ENCODE measurements at places on chromosomes 1 and 21.

DNA sequence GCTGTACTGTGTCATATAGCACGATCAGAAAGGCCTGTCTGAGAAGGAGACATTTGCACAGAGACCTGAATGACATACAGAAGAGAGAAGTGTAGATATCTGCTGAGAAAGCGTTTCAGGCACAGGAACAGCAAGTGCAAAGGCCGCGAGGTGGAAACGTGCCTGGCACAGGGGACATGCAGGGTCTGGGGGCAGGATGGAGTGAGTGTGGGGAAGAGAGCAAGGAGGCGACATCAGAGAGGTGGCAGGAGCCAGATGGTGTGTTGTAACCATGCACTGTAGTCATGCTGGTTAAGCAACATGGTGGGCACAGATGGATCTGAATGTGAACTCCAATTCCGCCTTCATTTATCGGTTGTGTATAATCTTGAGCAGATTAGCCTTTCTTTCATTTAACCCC lies 13.0 kb downstream of the KRTCAP2 start:
- no peaks in the 10 kb centered on the region for H3K27me3 ChIP-seq
- no peaks in the 10 kb centered on the region for H3K36me3 ChIP-seq
- no peaks in the 10 kb centered on the region for H3K4me1 ChIP-seq
- H3K27ac ChIP-seq: no peak overlapping the region
- no peak overlapping the region for H3K4me3 ChIP-seq
- no peak for DNase-seq

GRCh38 chr1:230534224-230534623 lies 108.1 kb upstream of the COG2 start:
- no peaks in the 10 kb centered on the region for H3K27me3 ChIP-seq
- H3K4me1 ChIP-seq: no peaks in the 10 kb centered on the region
- no peak overlapping the region for H3K4me3 ChIP-seq
- no peak for DNase-seq
- no peak overlapping the region for H3K27ac ChIP-seq

DNA sequence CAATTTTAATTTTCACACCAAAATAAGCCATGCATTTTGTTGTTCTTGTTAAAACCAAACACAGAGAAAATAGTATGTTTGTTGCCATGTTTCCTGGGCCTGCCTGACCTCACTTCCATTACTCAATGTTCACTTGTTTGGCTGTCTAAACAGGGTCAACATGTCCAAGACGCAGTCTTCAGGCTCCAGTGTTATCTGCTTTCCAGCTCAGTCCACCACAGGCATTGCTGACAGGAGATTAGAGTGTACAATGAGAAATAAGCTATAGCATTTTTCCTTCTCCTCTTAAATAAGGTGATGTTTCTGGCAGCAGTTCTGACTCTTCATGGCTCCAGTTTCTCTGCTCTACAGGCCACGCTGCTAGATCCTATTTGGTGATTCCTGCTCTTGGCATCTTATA lies 1030.5 kb downstream of the KCNT2 start:
- no peak overlapping the region for H3K4me3 ChIP-seq
- H3K27ac ChIP-seq: no peak overlapping the region
- no peak for DNase-seq
- no peaks in the 10 kb centered on the region for H3K36me3 ChIP-seq

GRCh38 chr1:66351478-66351877 lies 182.5 kb upstream of the SGIP1 start:
- H3K27me3 ChIP-seq: no peaks in the 10 kb centered on the region
- H3K27ac ChIP-seq: peak overlapping the region; percentile 96
- peaks cover 2% of the 10 kb centered on the region for H3K36me3 ChIP-seq
- H3K4me1 ChIP-seq: peaks cover 94% of the 10 kb centered on the region
- DNase-seq: no peak
- no peak overlapping the region for H3K4me3 ChIP-seq

DNA sequence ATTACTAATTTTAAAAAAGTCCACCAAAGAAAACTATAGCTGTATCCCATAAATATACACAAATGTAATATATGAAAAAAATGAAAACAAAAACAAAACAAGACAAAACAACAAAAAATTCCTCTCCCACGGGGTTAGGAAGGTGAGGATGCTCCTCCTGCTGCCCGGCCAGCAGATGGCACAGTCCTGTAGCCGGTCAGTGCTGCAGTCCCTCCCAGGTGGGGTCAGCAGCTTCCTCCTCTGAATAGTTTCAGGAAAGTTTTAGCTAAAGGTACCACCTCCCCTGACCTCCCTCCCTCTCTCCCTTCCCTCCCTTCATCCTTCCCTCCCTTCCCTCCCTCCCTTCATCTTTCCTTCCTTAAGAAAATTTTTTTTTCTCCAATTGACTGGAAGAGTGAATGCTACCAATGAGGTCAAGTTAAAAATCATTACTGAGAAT lies 67.8 kb upstream of the BCL10 start:
- no peaks in the 10 kb centered on the region for H3K27me3 ChIP-seq
- H3K4me1 ChIP-seq: peaks cover 29% of the 10 kb centered on the region
- no peak overlapping the region for H3K27ac ChIP-seq

DNA sequence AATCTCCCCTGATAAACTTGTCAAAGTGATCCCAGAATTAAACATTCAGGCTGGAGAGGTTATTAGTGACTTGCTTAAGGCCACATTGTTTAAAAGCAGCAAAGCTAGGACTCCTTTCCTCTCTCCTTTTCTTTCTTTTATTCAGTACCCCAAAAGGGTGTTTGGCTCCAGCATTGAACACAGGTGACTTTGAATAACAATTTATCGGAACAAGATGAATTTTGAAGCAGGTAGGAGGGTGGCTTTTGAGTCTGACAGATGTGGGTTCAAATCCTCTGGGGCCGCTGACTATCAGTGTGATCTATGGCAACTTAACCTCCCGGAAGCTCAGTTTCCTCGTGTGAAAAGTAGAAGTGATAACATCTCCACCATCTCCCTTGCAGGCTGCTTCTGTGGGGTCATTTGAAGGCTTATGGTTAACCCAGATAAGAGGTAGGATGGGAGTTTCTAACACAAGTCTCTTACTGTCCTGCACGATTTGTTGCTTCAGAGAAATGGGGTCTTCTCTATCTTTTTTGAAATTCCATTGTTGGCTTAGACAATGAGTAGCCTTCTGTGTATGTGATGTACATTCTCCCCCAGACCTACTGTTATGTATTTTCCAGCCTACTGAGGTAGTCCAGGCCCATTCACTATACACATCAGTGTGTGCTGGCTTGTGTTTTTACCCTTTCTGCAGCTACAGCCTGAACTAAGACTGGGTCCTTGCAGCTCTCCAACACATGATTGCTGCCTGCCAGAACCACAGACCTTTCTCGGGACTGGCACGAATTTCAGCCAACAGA lies 29.0 kb downstream of the JUN start:
- no peak overlapping the region for H3K4me3 ChIP-seq
- no peaks in the 10 kb centered on the region for H3K36me3 ChIP-seq
- peak overlapping the region; percentile 54 for H3K27ac ChIP-seq
- no peaks in the 10 kb centered on the region for H3K27me3 ChIP-seq

GRCh38 chr1:41484402-41485241 lies at the start of gene EDN2:
TSS of gene EDN2 (minus strand) at chr1:41484683. CDS start at chr1:41484601, 82 bp downstream.
- DNase-seq: no peak
- no peaks in the 10 kb centered on the region for H3K36me3 ChIP-seq
- no peak within 1 kb of the TSS for H3K27ac ChIP-seq
- no peak within 1 kb of the TSS for H3K4me3 ChIP-seq
- H3K27me3 ChIP-seq: no peaks in the 10 kb centered on the region
- peaks cover 50% of the 10 kb centered on the region for H3K4me1 ChIP-seq

- no peaks in the 10 kb centered on the region for H3K4me1 ChIP-seq
- H3K27me3 ChIP-seq: no peaks in the 10 kb centered on the region
- no peaks in the 10 kb centered on the region for H3K36me3 ChIP-seq
- DNase-seq: no peak
- no peak overlapping the region for H3K27ac ChIP-seq
These were observed 133.8 kb downstream of the GLIS1 start for GRCh38 chr1:53605181-53605580.

- no peaks in the 10 kb centered on the region for H3K27me3 ChIP-seq
- H3K4me1 ChIP-seq: no peaks in the 10 kb centered on the region
- H3K36me3 ChIP-seq: no peaks in the 10 kb centered on the region
- no peak overlapping the region for H3K27ac ChIP-seq
- no peak overlapping the region for H3K4me3 ChIP-seq
These were observed 75.0 kb downstream of the DESI2 start for GRCh38 chr1:244727871-244728474.

DNA sequence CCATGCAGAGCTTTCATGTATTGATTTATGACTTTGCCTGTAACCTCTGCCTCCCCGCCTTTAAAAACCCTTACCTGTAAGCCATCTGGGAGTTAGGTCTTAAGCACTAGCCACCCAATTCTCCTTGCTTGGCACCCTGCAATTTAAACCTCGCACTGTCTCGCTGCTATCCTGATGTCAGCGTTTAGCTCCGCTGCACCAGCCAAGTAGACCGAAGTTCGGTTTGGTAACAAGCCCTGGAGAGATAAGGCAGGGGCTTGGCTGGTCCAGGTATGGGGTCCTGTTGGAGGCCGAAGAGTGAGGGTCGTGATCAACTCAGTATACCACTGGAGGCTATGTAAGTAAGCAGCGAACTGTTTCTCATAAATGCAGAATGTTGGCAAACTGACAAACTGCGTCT lies 64.4 kb downstream of the GALNT2 start:
- no peaks in the 10 kb centered on the region for H3K27me3 ChIP-seq
- H3K36me3 ChIP-seq: no peaks in the 10 kb centered on the region
- no peak for DNase-seq
- H3K27ac ChIP-seq: no peak overlapping the region
- H3K4me3 ChIP-seq: no peak overlapping the region

DNA sequence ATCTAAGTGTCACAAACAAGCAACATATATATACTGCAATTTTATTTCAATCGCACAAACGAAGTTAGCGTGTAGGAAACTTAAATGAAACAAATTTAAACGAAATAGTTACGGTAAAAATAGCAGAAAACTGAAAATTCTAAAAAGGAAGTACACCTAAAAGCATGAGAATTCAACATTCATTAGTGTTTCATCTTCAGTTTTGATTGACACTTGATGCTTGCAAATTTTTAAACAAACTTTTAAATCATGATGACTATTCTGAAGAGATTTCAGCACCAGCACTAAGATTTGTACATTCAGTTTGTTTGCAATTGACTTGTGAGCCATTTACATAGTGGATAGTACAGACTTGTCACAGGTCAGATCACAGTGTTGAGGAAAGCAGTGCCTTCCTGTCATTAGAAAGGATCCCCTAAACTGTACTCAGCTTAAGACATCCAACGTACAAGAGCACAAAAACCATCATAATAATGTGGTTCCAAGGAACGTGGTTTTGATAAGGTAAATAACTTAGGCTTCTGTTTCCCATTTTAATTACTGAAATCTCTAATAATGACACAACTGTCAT lies 67.0 kb upstream of the LBR start:
- no peak overlapping the region for H3K27ac ChIP-seq
- no peaks in the 10 kb centered on the region for H3K27me3 ChIP-seq
- no peak overlapping the region for H3K4me3 ChIP-seq
- H3K4me1 ChIP-seq: no peaks in the 10 kb centered on the region
- 0 out of 2 replicates have a peak, but pooled peaks cover 6% of the 10 kb centered on the region for H3K36me3 ChIP-seq
- DNase-seq: no peak

- peak overlapping the region; percentile 98 for H3K27ac ChIP-seq
- no peak for DNase-seq
- H3K36me3 ChIP-seq: 0 out of 2 replicates have a peak, but pooled peaks cover 6% of the 10 kb centered on the region
- H3K4me3 ChIP-seq: peak overlapping the region; percentile 94
- peaks cover 60% of the 10 kb centered on the region for H3K4me1 ChIP-seq
These were observed 1.0 kb upstream of the PIGV start for GRCh38 chr1:26786437-26787380.

GRCh38 chr1:247942624-247943023 lies 6.0 kb upstream of the OR2L8 start:
- H3K4me3 ChIP-seq: no peak overlapping the region
- DNase-seq: no peak
- H3K4me1 ChIP-seq: no peaks in the 10 kb centered on the region
- H3K27ac ChIP-seq: no peak overlapping the region
- no peaks in the 10 kb centered on the region for H3K36me3 ChIP-seq
- no peaks in the 10 kb centered on the region for H3K27me3 ChIP-seq
